ENCODE measurements at places on chromosomes 3 and 15. TPM values are rescaled to one million over a fixed set of nuclear protein-coding genes. Genes with fewer than 3 reads are reported as not detected.
A peak's percentile ranks its signal among the peaks of the same experiment; 100 is the strongest.

The EFCC1 gene
- not detected for total RNA-seq

- DNase-seq = no peak
These were observed 34.9 kb downstream of the ABHD2 start for GRCh38 chr15:89123181-89123525.

The ANKUB1 gene
- total RNA-seq = not detected

GRCh38 chr15:38620851-38621594, 56.4 kb upstream of the RASGRP1 start:
- no peak for DNase-seq

The IDH2 gene
- 120 TPM for total RNA-seq

- no peak for DNase-seq
These were observed 22.7 kb upstream of the LCTL start for GRCh38 chr15:66588537-66588936.

- no peak for DNase-seq
These were observed 20.3 kb downstream of the CRTAP start for GRCh38 chr3:33134026-33134625.

DNA sequence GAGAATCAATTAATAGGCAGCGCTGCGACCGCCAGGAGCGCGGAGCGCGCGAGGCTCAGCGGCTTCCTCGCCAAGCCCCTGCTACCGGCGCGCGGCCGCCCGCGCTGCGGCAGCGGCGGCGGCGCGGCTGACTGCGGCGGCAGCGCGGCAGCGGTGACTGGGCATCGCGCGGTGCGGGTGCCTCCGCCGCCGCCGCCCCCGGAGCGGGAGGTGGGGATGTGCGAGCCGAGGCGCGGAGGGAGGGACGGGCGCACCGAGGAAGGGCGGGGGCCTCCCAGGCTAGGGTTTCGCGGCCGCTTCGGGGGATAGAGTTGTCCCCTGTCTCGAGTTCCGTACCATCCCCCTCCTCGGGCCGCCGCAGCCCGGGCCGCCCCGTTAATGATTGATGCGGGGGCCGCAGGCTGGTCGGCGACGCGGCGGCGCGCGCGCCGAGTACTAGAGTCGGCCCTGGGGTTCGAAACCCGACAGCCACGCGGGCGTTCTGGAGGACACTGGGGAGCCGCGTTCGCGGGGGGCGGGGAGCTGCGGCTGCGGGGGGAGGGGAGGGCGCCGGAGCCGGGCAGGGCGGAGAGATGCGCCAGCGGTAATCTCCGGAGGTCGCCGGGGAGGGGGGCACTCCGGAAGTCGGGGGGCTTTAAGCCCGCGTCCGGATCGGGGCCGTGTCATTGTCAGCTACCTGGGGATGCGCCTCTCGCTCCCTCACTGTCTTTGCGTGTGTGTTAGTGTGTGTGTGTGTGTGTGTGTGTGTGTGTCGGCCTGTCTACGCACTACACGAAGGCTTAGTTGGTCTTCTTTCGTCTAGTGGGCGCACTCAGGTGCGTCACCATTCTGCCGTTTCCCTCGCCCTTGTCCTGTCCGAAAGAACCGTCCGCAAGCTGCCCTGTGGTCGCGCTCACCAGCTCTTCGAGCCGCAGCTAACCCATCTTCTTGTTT, at the start of gene PAQR9:
TSS of gene PAQR9 (minus strand) at position 159 of the 933 bp plus-strand sequence. CDS start 338 bp downstream, outside the sequence.
- peak; percentile 31 for DNase-seq

The RAD51 gene
- 44.8 TPM for total RNA-seq

DNA sequence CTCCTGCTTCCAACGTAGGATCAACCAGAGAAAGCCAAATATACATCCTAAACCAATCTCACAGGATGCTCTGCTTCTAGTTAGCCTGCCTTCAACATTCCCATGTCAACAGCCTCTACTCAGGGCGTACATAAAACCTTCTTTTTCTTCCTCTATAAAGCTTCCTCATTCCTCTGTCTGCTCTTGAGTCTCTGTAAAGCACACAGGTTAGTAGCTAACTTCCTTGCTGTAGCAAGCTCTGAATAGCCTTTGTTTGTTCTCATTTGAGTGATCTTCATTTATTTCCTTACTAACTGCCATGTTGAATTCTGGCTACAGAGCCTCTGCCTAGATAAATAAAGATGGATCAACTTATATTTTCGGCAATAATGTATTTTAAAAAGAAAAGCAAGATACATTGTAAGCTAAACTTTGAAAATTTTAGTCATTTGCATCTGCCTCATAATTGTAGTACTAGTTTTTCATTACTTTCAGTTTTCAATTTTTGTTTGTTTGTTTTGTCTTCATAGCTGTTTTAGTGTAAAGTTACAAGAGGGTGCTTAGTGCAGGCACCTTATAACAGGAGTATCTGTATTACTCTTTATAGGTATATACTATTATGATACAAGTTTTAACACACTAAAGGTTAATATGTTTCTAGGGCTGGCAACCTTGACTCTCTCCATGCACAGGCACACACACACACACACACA, 498.2 kb downstream of the PYDC2 start:
- DNase-seq = no peak

DNA sequence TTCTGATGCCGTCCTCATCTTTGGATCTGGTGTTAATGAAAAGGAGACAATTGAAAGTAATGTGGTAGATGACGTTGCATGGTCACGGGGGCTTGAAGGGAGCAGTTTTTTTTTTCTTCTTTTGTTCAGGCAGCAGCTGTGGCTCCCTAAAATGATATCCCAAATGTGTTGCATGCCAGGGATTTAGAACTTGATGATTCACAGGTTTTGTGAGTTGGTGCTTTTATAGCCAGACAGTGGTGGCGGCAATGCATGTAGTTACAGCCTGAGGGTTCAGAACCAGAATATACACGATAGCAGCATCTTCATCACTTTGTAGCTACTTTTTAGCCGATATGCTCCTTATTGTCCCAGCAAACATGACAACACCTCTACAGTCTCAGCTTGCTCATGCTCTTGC, 133.4 kb downstream of the CHST2 start:
- DNase-seq = no peak

- DNase-seq = no peak
These were observed 63.7 kb downstream of the SEMA6D start for GRCh38 chr15:47780971-47781370.

GRCh38 chr15:97598353-97598798, 362.1 kb upstream of the ARRDC4 start:
- peak; percentile 27 for DNase-seq

The RETNLB gene
- total RNA-seq = not detected

- no peak for DNase-seq
These were observed 3.3 kb downstream of the SHISA5 start for GRCh38 chr3:48500656-48501055.

DNA sequence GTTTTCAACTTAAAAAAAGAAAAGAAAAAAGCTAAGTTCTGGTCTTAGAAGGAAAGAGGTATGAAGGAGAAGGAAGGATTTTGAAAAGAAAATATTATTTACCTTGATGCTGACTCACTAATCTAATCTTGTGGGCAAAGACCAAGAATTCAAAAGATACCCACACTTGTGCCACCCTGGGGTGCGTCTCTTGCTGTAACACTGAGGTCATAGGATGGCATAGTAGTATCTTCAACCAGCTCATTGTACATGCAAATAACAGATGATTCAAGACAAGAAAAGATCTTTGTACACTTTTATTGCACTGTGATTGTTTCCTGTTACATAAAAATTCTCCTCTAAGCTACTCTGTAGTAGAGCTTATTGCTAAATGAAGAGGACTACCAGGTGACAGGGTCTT, 17.3 kb downstream of the PLS1 start:
- DNase-seq = no peak

DNA sequence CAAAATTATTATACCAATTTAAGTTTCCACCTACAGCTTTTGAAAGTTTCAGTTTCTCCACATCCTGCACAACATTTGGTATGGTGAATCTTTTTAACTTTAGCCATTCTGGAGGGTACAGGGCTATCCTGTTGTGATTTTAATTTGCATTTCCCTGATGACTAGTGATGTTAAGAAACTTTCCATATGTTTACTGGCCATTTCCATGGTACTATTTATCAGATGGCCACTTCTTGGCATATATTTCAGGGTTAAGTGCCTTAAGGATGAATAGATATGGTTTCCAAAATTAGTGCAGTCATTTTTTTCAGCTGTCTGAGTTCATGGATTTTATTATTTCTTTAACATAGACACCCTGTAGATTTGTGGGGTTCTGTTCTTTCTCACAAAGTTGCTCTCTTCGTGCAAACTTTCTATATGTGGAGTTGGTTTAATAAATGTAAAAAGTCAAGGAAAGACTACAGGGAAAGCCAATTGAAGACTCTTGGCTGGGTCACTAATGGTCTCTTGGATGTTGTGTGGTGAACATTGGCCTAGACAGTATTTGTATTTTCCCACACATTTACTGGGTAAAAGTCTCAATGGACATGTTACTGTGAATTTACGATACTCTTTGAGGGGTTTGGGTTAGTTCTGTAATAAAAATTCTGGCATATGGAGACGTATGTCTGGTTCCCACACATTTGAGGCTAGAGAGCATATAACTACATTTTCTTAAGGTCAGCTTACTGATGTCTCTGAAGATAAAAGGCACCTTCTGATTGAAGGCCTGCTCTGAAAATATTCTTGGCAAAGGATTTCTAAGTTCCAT, 147.5 kb upstream of the PDZRN3 start:
- DNase-seq = no peak

The GOLGA8O gene
- total RNA-seq = not detected

GRCh38 chr3:156298938-156299337, 178.6 kb downstream of the KCNAB1 start:
- no peak for DNase-seq

The SEMA5B gene
- 7.6 TPM for total RNA-seq

GRCh38 chr15:31254431-31255175, 72.0 kb upstream of the KLF13 start:
- DNase-seq = no peak
